ENCODE measurements at places on chromosomes 16 and 17. TPM values are rescaled to one million over a fixed set of nuclear protein-coding genes. Genes with fewer than 3 reads are reported as not detected.

CPNE7 gene
- total RNA-seq, result 1.2 TPM

ZNF764 gene
- 17.0 TPM for total RNA-seq

PYY gene
- not detected for total RNA-seq

- DNase-seq, result no peak
These were observed 18.7 kb downstream of the HMOX2 start for GRCh38 chr16:4494746-4495490.

GRCh38 chr16:56828647-56829046 is 36.4 kb upstream of the SLC12A3 start:
- DNase-seq, result no peak

GRCh38 chr17:62793919-62794665 is 14.0 kb downstream of the MARCHF10 start:
- peak; percentile 24 for DNase-seq

GRCh38 chr16:3115561-3115960 is 3.2 kb downstream of the ZNF205 start:
- no peak for DNase-seq

- DNase-seq, result no peak
These were observed 121.5 kb downstream of the KATNIP start for GRCh38 chr16:27671410-27671809.

GRCh38 chr16:85077576-85078125 is 34.6 kb downstream of the CIBAR2 start:
- no peak for DNase-seq

- no peak for DNase-seq
These were observed 11.0 kb upstream of the SLC6A4 start for GRCh38 chr17:30246460-30246859.

DNA sequence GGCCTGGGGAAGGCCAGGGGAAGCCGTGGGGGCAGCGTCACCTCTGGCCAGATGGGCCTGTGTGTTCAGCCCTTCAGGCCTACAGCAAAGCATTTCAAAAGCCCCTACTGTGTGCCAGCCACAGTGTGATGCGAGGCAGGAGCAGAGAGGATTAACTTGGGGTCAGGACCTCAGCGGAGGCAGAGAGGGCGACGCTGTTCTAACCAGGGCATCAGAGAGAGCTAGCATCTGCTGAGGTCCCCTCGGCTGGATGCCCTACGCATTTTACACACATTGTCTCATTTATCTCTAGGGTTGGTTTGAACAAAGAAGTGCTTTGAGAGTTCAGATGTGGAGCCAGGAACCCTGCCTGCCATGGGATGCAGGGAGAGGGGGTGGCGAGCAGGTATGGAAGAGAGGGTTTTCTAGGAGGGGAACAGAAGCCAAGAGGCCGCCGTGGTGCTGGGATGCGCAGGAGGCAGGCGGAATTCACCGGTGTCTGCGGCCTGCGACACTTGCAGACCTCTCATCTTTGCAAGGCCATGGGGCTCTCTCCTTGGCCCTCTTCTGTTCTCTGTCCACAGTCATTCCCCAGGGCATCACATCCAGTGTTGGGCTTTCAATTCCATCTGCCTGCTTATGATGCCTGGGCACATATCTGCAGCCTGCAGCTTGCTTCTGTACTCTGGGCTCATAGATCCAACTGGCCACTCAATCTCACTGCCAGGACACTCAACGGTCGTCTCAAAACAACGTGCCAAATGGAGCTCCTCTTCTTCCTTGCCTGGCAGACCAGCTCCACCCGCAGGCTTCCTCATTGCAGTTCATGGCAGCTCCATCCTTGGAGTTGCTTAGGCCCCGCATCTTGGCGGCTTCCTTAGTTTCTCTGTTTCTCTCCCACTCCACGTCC is 8.1 kb upstream of the NKD1 start:
- no peak for DNase-seq
